Aorta (tissue), 5 donors: ENCODE measurements at places on chromosomes 2 and 18. TPM values are rescaled to one million over a fixed set of nuclear protein-coding genes. Genes with fewer than 3 reads are reported as not detected.
A peak's percentile ranks its signal among the peaks of the same experiment; 100 is the strongest.

Gene LOXHD1
- not detected for polyA plus RNA-seq

Gene UGT1A9
- not detected for polyA plus RNA-seq

Gene DYSF
- 13.8 TPM for polyA plus RNA-seq

Gene MALL
- 19.8 TPM for polyA plus RNA-seq

Gene SLC4A5
- polyA plus RNA-seq = not detected

Gene IAH1
- 72.9 TPM for polyA plus RNA-seq

DNA sequence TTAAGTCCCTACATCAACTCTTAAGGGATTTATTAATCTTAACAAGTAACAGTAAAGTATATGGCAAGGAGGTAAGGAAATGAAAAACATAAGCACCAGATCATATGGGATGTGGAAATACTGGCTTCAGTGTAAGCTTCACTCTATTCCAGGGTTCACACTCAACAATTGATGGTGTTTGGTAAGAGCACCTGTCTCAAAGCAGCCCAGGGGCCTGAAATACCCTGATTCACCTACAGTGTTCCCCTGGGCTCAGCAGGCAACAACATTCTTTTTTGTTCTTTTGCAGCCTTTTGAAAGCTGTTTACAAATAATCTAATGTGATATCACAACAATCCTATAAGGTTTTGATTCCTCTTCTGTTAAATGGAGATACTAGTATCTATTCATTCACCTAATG lies 1.2 kb upstream of the MLPH start:
- DNase-seq = no peak

GRCh38 chr18:961644-962355 lies 57.1 kb downstream of the ADCYAP1 start:
- DNase-seq = no peak

GRCh38 chr2:110931648-110932047 lies 189.1 kb upstream of the BCL2L11 start:
- DNase-seq = no peak

DNA sequence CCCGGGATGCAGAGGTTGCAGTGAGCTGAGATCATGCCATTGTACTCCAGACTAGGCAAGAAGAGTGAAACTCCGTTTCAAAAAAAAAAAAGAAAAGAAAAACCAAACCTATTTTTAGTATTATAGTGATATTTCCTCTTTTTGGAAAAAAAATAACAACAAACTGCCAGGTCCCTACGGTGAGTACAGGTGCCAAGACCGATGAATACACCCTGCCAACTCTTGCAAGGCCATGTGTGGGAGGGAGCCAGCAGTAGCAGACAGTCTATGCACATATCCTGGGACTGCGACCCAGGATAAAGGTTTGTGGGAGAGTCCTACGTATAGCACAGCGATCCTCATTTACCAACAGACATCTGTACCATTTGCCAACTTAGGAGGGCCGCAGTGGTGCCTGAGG lies 69.6 kb upstream of the DNMT3A start:
- no peak for DNase-seq

- DNase-seq = no peak
These were observed 79.9 kb upstream of the ITGB6 start for GRCh38 chr2:160279813-160280465.

GRCh38 chr2:88837511-88838160 lies 146.2 kb downstream of the RPIA start:
- DNase-seq = no peak

- DNase-seq = no peak
These were observed 128.7 kb downstream of the TXNL1 start for GRCh38 chr18:56509656-56510055.

GRCh38 chr2:65425276-65425675 lies 7.1 kb downstream of the SPRED2 start:
- DNase-seq = no peak

DNA sequence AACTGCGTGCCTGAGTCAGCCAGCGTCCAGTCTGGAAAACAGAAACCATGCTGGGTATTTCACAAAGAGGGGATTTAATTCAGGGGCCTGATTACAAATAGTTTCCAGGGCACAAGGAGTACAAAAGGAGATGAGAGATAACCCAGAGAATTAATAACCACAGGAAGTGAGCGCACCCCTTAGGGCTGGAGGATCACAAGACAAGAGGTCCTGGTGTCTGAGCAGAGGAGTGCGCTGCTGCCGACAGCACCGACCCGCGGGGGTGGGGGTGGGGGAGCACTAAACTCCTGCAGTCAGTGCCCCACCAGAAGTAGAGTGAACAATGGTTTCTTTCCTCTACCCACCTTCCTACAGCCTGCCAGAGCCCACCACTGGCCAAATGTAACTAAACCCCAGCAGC lies 20.8 kb upstream of the MAL start:
- peak; percentile 11 for DNase-seq

GRCh38 chr18:65352186-65352585 lies 398.6 kb upstream of the CDH7 start:
- no peak for DNase-seq

- no peak for DNase-seq
These were observed 123.2 kb upstream of the LRP1B start for GRCh38 chr2:142254031-142254430.

DNA sequence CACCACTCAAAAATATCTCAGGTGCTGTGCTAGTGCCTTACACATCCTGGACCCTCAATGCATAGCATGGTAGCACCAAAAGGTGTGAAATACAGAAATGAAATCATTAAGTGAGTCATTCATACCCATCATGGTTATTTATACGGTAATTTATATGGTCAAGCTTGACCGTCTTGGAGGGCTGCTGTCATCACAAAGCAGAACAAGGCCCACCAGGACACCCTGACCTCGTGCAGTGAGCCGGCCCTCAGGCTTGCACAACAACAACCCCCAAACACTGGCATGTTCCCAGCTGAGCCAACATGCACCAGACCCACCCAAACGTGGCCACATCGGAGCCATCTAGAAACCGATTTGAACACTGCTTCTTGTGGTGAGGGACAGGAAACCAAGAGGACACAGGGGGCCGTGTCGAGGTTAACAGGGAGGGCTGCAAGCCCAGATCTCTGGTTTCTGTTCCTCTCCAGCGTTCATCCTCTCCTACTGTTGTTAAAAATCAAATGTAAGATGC lies 378.5 kb upstream of the ID2 start:
- peak; percentile 81 for DNase-seq
